ENCODE measurements at places on chromosomes 6 and 20.
A peak's percentile ranks its signal among the peaks of the same experiment; 100 is the strongest.

GRCh38 chr6:128259029-128259724 is 261.2 kb downstream of the PTPRK start:
- DNase-seq = no peak

GRCh38 chr6:27864906-27865849 is 47.0 kb downstream of the OR2B2 start:
- peak; percentile 73 for DNase-seq

- DNase-seq = peak; percentile 32
Observed at GRCh38 chr6:135128268-135128914, 52.7 kb upstream of the MYB start.

GRCh38 chr6:77986380-77987034 is 333.7 kb downstream of the MEI4 start:
- no peak for DNase-seq

DNA sequence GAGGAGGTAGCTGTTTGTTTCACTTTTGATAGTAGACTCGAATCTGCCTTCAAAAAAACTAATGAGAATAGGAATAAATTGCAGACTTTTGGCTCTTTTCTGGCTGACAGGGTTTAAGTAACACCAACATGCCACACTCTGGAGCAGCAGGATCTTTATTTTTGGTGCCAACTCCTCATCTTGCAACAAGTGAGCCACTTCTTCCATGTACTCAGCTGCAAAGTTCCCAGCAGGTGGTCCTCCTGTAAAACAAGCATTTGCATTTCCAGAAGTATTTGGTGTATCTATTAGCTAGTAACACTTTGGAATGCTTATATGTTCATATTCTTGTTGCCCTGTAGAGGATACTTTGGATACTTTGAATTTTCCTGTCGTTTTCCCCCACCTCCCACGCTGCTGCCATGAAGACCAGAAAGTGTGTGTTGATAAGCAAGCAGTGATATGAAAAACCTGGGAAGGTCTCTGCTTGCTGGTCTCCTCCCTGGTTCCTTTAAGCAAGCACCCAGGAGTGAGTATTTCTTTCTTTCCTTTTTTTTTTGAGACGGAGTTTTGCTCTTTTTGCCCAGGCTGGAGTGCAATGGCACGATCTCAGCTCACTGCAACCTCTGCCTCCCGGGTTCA is 1.0 kb downstream of the ARMH2 start:
- no peak for DNase-seq

DNA sequence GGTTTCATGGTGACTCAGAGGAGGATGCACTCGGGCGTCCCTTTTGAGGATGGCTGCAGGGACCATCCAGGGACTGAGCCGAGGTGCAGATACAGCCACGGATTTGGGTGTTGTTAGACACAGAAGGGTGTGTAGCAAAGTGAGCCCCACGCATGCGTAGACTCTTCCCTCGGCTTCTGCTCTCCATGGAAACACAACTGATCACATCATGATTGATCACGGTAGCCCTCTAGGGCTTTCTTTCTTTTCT is 606 bp upstream of the ULBP1 start:
- DNase-seq = peak; percentile 40

DNA sequence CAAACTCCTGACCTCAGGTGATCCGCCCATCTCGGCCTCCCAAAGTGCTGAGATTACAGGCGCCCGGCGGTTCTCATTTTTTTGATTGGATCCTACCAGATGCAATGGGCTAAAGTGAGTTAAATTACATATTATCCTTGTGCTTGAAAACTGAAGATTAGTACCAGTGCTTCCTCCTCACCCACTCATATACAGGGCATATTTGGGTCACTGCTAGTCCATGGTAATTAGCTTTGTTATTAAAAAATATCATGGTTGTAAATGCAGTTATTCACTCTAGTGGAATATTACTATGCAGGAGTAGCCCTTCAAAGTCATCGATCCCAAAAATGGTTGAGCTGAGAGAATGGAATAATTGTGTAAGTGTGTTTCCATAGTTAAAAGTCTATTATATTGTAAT is 26.5 kb downstream of the ZNF292 start:
- DNase-seq = no peak

DNA sequence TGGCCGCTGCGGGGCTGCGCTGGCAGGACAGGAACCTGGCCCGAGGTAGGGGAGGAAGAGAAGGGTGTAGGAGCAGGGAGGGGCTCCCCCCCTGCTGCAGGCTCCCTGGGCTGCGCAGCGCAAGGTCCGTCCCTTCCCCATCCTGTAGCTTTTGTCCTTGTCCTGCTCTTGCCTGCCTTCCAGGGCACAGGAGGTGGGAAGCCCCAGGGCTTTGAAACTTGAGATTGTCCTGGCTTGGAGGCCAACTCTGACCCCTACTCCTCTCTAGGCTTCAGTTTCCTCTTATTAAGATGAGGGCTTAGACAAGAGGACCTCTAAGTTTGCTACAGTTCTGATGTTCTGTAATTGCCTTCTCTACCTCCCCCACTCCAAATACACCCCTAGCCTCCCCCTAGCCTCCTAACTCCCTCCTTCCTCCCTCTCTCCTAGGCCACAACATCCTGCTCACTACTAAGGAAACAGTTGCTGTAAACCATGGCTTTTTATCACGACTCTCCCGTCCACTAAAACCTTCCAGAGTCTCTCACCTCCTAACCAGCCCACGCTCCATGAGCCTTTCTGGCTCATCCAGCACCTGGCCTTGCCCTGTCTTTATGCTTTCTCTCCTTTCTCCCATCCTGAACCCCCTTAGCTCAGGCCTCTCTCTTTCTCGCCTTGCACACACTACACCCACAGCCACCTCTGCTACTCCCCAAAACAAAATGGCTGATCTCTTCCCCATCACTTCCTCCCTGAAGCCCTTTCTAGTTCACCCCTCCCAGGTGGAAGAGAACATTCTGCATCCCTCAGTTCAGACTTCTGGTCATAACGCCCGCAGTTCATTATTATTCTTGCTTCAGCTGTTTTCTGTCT is 10.2 kb downstream of the UNC5CL start:
- no peak for DNase-seq

- no peak for DNase-seq
Observed at GRCh38 chr20:12875510-12875909, 133.3 kb upstream of the SPTLC3 start.

DNA sequence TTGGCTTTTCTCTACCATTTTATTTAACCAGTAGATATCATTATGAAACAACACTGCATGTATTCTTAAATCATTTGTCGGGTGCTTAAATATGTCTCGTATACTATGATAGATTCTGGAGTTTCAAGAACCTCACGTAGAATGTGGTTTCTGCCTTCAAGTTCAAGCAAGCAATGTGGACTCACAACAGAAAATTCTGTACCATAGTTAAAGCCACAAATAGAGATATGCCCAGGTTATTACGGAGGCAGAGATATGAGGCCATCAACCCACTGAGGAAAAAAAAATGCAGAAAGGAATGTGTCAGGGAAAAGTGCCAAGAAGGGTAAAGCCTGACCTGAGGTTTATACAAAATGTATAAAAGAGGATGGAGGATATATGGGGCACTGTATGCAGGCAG is 109.9 kb downstream of the GFRAL start:
- DNase-seq = no peak

DNA sequence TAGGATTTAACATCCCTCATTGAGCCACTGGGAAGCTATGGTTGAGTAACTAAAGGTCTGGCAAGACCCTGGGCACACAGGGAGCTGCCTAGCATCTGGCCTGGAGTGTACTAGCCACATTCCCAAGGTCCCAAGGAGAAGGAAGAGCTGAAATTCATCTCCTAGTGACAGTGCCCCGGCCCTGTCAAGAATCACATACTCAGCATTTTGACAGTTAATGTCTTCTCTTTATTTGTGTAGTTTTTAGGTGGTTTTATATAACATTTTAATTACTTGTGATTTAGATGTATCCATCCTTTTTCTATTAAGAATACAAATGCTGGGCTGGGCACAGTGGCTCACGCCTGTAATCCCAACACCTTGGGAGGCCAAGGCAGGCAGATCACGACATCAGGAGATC is 40.4 kb downstream of the ALDH5A1 start:
- no peak for DNase-seq

DNA sequence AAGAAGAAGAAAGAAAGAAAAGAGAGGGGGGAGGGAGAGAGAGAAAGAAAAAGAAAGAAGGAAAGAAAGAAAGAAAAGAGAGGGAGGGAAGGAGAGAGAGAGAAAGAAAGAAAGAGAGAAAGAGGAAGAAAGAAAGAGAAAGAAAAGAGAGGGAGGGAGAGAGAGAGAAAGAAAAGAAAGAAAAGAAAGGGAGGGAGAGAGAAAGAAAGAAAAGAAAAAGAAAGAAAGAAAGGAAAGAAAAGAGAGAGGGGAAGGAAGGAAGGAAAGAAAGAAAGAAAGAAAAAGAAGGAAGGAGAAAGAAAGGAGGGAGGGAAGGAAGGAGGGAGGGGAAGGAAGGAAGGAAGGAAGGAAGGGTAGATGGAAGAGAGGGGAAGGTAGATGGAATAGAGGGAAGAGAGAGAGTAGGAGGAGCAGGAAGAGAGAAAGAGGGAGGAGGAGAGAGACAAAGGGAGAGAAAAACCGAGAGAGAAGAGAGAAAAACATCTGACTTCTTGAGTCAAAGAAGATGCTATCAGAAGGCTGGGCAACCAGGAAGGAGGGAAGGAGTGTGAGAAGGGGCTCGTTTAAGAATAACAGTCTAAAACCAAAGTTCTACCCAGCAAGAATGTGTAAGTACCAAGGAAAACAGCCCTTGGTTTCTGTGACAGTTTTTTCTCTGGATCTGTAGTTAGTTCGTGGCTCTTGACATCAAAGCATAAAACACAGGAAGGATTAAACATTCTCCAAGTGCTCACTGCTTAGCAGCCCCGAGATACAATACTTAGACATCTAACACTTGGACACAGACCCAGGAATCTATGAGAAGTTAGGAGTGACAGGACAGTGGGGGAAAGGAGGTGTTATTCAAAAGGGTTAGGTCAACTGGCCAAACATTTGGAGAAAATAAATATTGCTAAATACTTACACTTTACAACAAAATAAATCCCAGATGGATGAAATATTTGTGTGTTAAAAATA is 131.9 kb upstream of the STMND1 start:
- DNase-seq = no peak
